Left lobe of liver (tissue), 2 donors: ENCODE measurements at places on chromosomes 3 and 15.

- no peak for DNase-seq
Measured at GRCh38 chr3:139676632-139677387, 962 bp downstream of the NMNAT3 start.

GRCh38 chr3:170465955-170466354, 47.3 kb downstream of the CLDN11 start:
- peak; percentile 58 for DNase-seq

GRCh38 chr15:94375997-94376396, 144.6 kb downstream of the MCTP2 start:
- no peak for DNase-seq

GRCh38 chr15:85470563-85471271, 90.3 kb downstream of the AKAP13 start:
- no peak for DNase-seq
